ENCODE measurements at places on chromosomes 6 and 20.

DNA sequence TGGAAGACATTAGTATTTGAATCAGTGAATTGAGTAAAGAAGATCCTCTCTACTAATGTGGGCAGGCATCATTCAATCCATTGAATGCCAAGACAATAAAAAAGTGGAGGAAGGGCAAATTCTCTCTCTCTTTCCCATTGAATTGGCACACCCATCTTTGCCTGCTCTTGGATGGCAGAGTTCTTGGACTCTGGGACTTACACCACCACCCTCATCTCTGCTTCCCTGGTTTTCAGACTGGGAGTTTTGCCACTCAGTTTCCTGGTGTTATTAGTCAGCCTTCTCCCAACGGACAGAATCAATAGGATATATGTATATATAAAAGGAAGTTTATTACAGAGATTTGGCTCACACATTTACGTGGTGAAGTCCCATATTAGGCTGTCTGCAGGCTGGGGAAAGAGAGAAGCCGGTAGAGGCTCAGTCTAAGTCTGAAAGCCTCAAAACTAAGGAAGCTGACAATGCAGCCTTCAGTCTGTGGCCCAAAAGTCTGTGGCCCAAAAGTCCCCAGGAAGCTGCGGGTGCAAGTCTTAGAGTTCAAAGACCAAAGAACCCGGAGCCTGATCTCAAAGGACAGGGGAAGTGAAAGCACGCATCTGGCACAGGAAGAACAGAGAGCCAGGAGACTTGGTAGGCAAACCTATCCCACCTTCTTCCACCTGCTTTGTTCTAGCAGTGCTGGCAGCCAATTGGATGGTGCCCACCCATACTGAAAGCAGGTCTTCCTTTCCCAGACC is 64.4 kb downstream of the SMPDL3A start:
- no peak for DNase-seq

- DNase-seq, result no peak
Measured at GRCh38 chr6:72748759-72749158, 126.9 kb downstream of the KCNQ5 start.

DNA sequence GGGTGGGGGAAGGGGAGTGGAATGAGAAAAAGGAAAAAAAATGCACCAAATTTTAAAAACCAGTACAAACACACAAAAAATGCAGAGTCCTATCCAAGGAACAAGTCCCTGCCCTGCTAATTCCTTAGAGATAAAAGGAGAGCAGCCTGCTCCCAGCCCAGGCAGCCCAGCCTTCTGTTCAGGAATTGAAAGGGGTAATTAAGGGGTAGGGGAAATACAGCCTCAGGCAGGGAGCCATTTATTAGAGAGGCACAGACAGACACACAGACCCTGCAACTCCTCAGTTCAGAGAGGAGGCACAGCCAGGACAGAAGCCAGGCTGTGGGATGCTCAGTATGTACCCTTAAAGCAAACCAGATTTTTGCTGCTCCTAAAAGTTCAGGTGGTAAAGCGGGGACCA is 137.2 kb downstream of the EYA2 start:
- DNase-seq, result no peak

- no peak for DNase-seq
Measured at GRCh38 chr20:45948261-45948733, 13.8 kb downstream of the PCIF1 start.

DNA sequence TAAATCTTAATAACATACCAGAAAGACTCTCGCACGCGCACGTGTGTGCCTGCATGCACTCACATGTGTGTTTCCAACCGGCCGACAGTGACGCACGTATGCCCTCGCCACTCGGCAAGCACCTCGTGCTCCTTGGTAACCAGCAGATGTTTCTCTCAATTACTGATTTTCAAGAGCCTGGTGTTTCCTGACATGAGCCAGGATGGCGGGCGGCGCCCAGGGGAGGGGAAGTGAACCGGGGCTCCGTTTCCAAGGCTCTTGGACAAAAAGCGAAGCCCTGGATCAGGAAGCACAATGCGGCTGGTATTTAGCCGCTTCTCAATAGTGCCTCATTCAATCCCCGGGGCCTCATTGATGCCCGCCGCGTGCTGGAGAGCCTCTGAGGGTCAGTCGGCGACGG is 37.7 kb downstream of the PMEPA1 start:
- DNase-seq, result no peak

- DNase-seq, result no peak
Measured at GRCh38 chr20:25306991-25307903, 59.4 kb downstream of the PYGB start.

DNA sequence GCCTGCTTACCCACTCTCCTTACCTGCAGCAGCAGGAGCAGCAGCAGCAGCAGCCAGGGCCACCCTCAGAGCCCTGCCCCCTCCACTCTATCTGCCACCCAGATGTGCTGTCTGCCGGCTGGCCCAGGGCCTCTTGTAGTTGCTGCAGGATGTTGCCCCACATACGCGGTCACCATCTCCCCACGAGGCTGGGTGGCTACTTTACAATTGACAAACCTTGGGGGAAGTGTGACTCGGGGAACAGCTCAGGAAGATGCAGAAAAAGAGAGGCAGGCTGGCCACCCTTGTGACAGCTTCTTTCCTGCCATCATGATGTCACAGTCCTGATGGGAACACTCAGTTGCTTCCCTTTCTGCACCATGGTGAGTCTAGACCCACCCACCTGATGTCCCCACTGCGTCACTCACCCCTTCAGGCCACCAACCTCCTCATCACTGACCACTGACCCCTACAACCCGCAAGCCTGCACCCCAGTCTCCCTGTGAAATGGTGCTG is 14.5 kb downstream of the TREM1 start:
- DNase-seq, result no peak

DNA sequence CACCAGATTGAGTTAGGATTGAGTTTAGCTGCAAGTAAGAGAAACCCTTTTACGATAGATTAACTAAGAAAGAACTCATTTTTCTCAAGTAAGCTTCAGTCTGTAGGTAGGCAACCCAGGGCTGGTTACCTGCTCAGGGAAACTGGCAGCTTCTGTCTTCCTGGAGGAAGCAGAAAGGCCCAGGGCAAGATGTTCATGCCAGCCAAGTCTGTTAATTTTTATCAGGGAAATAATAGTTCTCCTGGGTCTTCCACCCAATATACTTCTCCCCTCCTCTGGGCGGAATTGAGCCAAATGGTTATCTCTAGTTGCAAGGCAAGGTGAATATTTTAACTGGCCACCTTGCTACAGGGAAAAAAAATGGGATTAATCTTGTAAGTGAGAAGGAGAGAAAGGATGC is 98.2 kb downstream of the UTRN start:
- no peak for DNase-seq

DNA sequence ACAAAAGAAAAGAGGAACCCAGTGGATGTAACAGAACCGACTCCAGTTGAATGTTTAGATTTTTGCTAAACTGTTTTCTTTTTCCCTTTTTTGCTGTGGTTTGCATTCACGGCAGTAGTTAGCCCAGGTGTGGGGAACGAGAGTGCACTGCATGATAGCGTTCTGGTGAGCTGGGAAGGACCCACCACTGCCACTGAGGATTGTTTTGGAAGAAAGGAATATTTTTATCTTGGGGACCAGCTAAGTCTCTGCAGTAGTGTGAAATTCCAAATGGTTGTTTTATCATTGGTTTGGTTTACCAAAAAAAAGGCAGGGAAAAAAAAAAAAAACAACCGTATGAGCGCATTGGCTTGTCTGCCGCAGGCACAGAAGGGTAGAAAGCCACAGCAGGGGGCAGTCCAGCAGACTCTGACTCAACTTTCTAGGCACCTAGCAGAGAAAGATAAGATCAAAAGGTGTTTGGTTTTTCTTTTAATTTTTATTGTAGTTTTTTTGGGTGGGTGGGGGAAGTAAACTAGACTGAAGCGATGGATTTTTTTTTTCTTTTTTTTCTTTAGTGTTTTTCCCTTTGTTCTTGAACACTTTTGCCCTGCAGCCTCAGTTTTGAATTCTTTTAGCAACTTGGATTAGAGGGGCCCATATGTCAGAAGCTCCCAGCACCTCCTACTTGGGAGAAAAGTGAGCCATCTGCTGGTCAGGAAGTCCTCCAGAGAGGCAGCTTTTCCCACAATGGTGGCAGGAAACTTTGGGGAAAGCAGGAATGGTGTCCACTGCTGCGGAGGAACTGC is 13.5 kb upstream of the RAB5IF start:
- DNase-seq, result no peak

DNA sequence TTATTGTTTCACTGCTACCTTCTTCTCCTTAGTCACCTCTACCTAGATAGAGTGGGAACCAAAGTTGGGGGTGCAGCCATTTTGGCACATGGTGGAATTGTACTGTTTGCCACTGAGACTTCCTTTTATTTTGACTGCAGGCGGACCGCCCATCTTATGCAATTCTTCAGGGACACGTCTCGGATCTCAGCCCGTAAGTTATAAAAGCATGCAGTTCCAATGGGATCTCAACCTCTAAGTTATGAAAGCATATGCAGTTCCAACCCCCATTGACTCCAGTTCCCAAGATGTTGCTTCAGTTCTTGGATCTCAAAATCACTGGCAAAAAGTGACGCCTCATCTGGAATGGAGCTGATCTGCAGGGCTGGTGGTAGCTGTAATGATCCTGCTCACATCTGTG is 41.2 kb upstream of the CDH4 start:
- no peak for DNase-seq

DNA sequence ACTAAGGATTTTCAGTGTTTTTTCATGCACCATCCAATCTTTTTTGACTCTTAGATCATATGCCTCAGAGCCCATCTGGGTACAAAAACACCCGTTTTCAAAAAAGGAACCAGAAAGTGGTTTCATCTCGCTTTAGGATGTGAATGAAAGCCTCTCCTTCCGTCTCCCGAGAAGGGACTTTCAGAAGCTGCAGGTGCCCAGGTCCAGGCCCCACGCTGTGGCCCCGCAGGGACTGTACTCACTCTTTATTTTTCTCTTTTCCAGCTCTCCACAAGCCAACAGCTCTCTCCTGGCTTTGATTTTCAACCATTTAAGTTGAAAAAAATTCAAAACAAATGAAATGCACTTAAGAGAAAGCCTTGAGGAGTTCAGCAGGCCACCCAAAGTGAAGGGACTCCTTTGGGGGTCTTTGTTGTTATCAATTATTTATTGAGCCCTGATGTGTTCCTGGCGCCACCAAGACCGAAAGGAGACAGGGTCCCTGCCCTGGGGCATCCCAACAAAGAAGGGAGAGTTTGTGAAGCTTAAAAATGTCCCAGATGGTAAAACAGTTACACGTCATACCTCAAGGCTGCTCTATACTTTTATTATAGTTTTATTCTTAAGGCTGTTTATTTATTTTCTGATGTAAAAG is 467.3 kb downstream of the PREX1 start:
- DNase-seq, result no peak

GRCh38 chr6:15443119-15443830 is 197.4 kb downstream of the JARID2 start:
- no peak for DNase-seq

DNA sequence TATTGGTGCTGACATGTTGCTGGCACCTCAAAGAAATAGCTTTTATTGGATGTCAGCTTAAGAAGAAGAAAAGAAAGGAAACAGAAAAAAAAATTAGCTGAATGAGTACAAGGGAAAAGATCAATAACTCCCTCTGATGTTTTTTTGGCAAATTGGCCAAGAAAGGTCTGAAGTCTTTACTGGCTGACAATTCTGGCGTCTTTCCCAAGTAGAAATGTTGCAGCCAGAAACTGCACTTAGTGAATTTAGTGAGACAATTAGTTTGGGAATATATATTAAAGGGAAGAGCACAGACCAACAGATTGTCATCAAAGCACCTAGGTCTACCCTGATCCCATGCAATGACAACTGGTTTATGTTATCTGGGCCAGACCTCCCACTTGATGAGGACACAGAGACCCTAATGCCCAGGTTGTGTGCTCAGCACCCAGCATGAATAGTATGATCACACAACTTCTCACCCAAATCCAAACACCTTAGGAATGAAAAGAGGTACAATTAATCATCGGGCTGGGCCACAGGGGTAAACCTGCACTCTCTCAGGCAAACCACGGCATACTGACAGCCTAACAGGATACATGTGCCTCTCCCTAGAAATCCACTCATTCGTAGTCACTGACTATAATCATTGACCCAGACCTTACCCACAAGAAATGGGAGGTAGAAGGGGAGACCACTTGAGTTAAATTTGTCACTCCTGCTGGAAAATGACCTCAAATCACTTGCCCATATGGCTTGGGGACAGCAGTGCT is 612.3 kb upstream of the ARID1B start:
- DNase-seq, result no peak

DNA sequence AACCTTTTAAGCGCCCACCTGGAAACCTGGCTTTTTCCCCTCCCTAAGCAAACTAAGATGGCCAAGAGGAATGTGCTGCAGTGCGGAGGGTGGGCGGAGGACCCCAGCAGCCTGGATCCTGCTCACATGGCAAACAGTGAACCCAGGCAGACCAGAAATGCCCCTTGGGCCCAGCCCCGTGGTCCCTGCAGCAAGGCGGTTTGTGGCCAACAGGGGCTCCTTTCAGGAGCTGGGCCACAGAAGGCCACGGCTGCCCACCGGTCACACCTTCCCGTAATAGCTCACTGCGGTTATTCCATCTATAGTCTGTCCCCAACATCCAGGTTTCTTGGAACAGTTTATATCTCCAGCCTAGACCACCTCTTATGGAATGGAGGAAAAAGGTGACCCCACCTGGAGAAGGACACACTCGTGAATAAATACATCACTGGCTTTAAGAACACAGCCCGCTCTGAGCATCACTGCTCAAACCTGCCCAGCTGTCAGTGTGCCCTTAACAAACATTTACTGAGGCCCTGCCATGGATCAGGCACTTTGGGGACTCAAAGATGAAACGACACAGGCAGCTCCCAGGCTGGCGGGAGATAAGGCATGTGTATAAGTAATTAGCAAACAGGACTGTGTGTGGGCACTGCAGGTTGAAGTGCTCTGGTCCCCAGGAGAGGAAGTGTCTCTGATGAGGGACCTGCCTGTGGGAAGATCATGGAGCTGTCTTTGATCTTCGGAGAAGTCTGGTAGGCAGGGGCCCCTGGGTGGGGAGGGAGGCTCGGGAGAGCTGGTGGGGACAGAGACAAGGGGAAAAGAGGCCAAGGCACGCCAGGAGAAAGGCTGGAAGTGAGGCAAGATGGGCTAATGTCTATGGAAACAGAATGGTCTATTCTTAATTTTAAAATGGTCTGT is 3.2 kb upstream of the TUBB1 start:
- no peak for DNase-seq

DNA sequence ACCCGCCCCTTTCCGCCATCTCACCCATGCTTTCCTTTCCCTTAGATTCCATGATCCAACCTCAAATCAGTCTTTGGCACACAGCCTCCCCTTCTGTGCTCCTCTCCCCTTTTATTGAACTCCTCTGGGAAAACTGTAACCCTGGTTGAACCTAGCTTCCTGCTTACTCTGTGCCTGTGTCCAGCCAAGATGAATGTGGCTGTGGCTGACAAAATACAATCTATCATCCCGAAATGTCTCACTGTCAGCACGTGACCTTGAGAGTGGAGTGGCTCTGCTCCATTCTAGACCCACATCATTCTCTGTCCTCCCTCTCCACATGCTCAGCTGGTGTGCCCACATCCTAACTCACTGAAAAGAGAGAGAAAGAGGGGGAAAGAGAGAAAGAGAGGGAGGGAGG is 11.0 kb downstream of the NCR2 start:
- DNase-seq, result no peak

GRCh38 chr20:50516180-50516934 is 6.2 kb downstream of the PTPN1 start:
- DNase-seq, result no peak
